ENCODE measurements at places on chromosomes 16 and 17.

DNA sequence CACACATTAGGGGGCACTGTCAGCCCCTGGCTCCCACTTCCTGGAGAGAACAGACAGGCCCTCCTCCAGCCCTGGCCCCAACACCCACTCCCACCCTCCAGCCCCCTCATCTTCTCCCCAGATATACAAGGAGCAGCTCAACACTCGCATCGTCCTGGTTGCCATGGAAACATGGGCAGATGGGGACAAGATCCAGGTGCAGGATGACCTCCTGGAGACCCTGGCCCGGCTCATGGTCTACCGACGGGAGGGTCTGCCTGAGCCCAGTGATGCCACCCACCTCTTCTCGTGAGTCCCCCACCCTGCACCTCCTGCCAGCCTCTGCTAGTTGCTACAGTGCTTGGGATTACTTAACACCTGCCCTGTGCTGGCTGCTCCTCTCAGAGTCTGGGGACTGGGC, 14.4 kb downstream of the ADAM11 start:
- no peak for DNase-seq

DNA sequence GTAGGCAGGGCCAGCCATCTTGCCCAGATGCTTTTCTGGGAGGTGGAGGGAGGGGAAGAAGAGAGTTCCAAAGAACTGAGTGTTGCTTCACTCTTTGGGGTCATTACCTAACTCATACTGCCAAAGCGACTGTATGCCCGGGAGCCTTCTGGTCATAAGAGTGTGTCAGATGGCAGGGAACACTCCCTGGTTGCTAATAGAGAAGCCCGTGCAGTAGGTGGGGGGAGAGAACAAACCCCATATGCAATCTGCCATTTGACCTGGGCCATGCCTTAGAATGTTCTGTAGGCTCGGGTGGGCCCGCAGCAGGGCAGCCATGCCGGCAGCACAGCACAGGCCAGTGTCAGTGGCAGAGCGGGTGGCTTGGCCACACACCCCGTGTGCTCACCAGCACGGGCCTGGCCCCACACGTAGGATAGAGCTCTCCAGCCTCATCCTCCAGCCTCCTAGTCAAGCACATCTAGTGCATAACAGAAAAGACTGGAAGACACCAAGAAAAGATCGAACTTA, 120.5 kb downstream of the SOCS1 start:
- no peak for DNase-seq

DNA sequence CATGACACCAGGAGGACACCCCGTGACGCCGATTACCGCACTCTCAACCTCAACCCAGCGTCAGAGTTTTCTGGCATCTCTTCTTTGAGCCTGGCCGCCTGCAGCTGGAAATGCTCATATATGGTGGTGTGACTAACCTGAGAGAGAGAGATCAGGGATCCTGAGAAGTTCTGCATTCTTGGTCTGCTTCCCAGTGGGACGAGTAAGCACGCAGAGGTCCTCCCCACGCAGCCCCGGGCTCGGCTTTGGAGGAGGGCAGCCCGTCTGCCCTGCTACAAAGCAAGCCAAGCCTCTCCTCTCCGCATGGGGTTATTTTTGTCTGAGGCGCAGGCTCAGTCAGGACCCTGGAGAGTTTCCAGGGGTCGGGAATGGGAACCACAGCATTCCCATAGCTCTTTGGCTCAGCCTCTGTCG, 16.5 kb downstream of the CRISPLD2 start:
- no peak for DNase-seq

DNA sequence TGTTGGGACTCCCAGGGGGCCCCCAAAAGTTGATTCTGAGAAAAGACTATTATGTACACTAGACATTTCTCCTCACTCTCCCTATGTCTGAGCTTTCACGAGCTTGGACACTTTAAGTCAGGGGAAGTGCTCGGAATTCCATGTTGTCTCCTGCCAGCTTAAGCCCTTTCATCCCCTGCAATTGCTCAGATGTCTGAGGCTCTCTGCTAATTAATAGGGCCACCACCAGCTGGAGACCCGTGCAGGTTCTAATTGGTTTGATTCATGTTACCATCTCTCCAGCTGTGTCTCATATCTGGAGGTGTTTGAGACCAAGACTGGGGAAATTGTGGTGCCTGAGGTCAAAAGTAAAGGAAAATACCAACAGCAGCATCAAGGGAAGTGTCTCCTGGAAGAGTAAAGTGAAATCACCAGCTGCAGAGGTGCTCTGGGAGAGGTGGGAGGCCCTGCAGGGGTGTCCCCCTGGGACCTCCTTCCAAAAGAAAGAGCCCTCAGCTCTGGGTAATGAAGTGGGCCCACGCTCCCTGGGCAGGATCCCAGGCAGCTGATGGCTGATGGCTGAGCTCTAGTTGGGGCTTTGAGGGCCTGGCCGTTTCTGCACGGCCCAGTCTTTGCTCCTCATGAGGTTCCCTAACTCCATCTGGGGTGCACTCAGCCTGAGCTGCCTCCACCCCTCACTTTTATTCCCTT, 5.8 kb upstream of the UTS2R start:
- DNase-seq: no peak

DNA sequence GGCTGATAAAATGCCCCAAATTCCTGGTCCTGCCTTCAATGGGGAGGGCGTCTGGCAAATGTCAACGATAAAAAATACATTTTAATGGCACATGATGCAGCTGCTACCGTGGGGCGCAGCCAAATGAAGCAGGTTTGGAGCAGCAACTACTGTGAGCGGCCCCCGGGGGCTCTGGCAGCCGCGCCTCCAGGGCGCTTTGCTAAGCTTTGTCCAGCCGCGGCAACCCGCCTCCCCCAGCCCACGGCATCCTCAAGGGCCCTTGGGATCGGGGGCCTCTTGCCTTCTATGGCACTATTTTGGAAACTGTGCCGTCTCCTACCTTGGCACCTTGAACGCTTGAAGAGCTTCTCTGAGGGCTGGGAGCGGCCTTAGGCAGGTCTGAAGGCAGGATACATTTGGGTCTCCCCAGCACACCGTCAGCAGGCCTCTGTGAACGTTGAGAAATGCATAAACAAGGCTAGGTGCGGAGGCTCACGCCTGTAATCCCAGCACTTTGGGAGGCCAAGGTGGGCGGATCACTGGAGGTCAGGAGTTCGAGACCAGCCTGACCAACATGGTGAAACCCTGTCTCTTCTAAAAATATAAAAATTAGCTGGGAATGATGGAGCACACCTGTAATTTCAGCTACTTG, 25.1 kb downstream of the TBX4 start:
- no peak for DNase-seq

DNA sequence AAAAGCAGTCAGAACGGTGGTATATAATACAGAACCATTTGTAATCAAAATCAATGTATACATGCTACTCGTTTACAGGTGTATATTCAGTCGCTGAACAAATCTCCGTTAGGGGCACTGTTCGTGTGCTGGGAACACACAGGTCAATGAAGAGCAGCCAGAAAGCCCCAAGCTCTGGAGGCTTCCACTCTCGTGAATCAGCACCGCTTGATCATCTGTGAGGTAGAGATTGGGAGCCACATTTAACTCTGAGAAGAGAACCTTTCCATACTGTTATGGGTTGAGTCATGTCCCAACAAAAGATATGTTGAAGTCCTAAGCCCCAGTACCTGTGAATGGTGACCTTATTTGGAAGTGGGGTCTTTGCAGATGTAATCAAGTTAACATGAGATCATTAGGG, 5.4 kb upstream of the CYTH1 start:
- DNase-seq: no peak

- no peak for DNase-seq
Observed at GRCh38 chr17:71846561-71847110, 274.2 kb upstream of the SOX9 start.

DNA sequence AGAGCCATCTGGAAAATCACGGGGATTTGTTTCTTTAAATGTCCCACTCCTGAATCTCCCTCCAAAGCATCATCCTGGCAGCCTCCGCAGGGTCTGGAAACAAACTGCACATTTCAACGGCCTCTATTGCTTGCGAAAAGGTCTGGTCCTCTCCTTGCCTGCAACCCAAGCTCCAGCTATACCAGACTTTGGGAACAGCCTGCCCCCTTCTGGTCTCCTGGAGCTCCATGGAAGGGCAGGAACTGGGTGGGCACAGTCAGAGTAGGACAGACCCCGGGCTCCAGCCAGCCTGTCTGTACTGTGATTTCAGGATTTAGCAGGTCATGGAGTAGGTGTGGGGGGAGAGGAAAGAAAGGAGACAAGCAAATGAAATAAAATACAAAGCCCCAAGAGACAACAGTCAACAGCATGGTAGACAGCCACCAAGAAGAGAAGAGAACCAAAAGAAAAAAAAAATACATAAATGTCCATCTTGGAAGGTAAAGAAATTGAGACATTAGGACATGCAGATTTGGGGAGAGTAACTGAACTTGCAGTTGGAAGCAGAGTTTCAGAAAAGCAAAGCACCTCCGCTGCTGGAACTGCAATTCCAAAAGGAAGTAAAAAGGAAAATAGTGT, 2.7 kb downstream of the XYLT1 start:
- DNase-seq: peak; percentile 60

- peak; percentile 31 for DNase-seq
Observed at GRCh38 chr16:1125471-1125870, 27.4 kb upstream of the CACNA1H start.

GRCh38 chr16:24174957-24175356, 81.2 kb upstream of the CACNG3 start:
- no peak for DNase-seq

DNA sequence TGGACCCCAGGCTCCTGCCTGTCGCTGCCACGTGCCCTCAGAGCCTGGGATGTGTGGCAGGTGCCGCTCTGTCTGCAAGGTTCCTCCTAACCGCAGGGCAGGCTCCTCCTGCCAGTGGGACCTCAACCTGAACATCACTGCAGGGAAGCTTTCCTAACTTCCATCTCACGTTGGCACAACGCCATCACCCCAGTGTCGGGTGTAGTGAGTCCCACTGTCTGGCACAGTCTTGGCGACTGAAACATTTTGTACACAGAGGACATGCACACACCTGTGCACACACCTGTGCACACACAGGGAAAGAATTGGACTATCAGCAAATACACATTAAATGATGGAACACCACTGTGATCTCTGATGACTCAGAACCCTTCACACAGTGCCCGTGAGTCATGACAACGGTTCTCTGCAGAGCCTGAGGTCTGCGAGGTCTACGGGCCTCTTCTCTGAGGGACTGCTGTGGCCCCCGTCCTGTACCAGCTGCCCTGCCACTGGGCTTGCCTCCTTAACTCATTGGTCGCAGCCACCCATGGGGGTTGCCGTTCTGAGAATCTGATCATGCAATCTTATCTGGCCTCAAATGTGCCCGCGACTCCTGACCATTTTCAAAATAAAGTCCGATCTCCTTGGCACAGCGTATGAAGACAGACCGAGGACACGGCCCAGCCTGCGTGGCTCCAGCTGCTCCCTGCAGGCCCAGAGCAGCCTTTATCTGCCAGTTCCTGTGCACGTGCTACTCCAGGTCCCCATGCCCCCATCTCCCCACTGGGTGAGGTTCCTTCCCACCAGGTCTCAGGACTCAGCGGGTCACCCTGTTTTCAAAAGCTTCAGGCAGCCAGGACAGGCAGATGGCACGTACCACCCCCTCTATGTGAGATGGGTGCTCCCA, 7.6 kb downstream of the CCDC57 start:
- DNase-seq: peak; percentile 71

DNA sequence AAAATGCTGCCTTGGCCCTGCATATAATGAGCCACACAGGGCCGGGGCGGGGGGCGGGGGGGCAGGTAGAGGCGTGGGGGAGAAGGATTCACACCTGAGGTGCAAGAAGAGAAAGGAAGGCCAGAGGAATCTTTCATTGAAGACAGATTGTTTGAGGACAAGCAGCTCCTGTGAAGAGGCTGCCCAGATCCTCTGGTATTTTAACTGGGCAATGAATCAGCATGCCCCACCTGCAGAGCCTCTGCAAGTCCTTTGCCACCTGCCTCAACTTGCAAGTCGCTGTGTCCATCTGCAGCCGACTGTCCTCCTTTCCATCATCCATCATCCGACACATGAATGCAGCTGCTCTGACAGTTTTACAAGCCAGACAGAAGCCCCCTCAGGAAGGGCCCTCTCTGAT, 1.2 kb upstream of the SOST start:
- DNase-seq: no peak

- no peak for DNase-seq
Observed at GRCh38 chr16:69610356-69610755, 44.6 kb downstream of the NFAT5 start.

DNA sequence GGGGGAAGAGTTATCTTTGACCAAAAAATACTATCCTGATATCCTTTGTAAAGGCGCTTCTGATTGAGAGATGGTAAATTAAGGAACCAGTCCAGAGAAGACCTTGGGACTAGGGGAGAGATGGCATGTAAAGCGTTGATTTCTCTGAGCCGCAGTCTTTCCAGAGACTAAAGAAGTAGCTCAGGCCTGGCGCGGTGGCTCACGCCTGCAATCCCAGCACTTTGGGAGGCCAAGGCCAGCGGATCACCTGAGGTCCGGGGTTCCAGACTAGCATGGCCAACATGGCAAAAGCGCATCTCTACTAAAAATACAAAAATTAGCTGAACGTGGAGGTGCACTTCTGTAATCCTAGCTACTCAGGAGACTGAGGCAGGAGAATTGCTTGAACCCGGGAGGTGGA, 625 bp upstream of the CENPT start:
- no peak for DNase-seq

GRCh38 chr17:75589919-75590303, 2.3 kb downstream of the MYO15B start:
- no peak for DNase-seq

DNA sequence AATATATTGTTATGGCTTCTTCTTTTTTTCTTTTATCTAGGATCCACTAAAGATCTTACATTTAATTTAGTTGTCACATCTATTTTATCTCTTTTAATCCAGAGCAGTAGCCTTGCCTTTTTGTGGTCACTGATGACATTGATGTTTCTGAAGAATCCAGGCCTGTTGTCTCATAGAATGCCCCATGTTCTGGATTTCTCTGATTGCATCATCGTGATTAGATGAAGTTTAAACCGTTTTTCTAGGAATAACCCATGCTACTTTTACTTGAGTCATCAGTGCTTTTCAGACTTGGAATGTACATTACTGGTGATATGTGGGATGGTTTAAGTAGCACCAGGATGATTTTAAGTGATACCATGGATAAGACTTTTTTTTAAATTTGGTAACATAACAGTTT, 106.4 kb upstream of the CES5A start:
- DNase-seq: no peak

DNA sequence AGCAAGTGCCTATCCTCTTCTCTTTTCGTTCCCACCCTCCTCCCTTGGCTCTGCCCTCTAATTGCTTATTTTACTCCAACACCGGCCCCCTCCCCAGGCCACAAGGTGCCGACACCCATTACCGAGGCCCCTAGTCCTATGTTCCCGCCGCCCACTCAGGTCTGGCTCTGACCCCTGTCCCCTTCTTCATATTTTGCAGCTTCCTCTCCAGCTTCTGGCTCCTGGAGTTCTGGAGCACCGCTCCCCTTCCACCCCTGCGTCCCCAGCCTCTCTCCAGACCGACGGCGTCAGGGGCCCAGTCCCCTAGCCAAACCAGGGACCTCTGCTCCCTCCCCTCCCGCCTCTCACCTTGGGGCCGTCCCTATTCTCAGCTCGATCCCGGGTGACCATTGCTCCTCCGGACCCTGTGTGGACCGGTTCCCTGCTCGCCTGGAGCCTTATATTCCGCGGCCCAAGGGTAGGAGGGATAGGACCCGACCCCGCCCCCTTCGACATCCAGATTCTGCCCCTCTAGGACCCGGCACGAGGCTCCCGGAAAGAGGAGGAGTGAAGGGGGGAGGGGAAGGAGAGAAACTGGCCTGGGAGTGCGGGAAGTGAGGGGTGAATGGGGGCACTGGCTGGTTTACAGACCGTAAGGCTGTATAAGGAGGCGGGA, at the start of gene HES7:
Gene HES7, minus strand, starts transcription at position 412 of the 655 bp plus-strand sequence. Its CDS starts 22 bp downstream, at position 390.
- no peak for DNase-seq

All from stimulated activated CD8-positive, alpha-beta memory T cell treated with anti-CD3 and anti-CD28 coated beads, Interleukin-4, amount 100 ng/mL, for 48 hours (primary cell).